ENCODE measurements at places on chromosomes 2 and 18.
A peak's percentile ranks its signal among the peaks of the same experiment; 100 is the strongest.

DNA sequence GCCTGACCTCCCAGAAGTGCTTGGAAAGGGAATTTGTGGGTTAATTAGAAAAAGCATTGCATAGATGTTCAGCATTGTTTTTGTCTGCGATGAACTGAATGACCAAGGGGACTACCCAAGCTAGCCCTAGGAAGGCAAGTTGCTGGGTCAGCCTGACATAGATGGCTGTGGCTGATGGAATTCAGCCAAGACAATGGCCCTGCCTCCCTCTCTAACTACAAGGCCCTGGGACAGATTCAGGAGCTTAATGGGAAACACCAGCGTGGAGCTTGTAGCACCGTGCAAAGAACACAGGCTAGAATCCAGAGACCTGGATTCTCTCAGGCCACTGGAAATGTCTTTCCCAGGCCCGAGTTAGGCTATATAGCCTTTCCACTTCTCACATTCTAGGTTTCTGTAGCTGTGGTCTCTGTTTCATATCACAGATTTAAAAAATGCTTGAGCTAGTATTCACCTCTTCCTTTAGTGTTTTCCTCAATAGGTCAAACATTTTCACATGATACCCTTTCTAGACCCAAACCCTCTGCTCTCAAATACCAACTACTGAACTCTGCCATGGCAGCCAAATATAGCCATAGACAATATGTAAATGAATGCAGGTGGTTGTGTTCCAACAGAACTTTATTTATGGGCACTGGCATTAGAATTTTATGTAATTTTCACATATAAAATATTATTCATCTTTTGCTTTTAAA, 294.3 kb upstream of the MEX3C start:
- no peak for DNase-seq

DNA sequence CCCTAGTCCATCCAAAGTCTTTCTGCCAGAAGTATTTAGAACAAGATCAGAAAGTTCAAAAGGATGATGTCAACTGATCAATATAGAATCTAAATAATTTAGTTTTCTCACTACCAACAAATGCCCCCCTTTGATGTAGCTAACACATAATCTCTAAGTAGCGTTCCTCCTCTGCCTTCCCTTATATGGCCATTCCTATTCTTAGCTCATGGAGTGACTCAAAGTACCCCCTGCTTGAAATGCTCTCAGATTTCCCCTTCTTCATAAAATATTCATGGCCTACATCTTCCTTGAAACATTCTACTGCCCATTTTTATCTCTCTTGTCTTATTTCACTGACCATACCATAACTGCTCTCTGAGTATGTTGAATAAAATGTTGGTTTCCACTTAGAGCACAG, 151.5 kb downstream of the UPP2 start:
- DNase-seq, result no peak

GRCh38 chr2:144332356-144333142, 187.4 kb downstream of the ZEB2 start:
- DNase-seq, result peak; percentile 85

- no peak for DNase-seq
These were observed 209.2 kb upstream of the SMAD2 start for GRCh38 chr18:48139431-48140347.

DNA sequence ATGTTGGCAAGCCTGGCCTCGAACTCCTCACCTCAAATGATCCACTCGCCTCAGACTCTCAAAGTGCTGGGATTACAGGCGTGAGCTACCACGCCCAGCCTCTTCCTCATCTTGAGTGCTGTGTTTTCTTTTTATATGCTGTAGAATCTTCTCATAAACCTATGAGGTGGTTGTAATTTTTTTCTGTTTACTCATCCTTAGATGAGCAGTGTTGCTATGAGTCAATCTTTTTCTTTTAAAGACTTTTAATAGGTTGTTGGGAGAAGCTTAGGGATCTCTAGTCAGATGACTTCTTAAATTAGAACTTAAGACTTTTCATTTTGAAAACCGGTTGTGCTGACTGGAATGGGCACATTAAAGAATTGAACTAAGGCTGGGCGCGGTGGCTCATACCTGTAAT, 8.7 kb upstream of the AAK1 start:
- no peak for DNase-seq

- DNase-seq, result no peak
These were observed 124.3 kb downstream of the GLI2 start for GRCh38 chr2:120859814-120860578.

- DNase-seq, result peak; percentile 78
These were observed 9.5 kb downstream of the NFATC1 start for GRCh38 chr18:79405019-79405780.

DNA sequence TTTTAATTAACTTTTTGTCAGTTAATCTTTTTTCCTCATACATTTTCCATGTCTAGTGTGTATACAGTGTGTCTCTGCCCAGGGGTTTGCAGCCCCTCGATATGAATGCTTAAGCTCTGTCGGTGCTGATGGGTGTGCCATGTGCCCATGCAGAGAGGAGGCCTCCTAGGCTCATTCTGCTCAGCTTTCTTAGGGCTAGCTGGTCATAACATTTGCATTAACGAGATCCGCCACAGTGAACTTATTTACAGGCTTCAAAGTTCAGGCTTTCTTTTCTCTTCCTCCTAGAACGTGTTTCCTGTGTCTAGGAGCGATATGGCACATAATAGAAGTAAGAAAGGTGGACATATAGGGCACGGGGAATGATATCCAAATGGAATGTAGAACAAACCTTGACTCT, 783.3 kb downstream of the PLCL1 start:
- DNase-seq, result no peak

DNA sequence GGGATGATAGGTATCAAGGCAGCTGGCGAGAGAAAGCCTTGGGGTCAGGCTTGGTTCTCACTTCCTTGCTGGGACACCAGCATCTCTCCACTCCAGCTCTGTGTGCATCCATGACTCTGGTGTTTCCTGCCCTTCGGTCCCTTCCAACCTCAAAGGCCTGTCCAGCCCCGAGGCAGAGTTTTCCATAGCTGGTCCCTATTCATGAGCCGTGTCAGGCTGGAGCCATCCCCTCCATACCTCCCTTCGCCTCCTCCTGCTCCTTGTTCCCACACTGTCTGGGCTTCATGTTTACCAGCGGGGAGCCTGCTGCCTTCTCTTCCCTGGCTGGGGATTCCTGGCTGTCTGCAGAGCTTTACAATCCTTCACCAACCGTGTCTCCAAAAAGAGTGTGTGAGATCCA, 51.2 kb downstream of the DYSF start:
- no peak for DNase-seq

GRCh38 chr18:32271672-32272208, 81.9 kb downstream of the MEP1B start:
- DNase-seq, result no peak

DNA sequence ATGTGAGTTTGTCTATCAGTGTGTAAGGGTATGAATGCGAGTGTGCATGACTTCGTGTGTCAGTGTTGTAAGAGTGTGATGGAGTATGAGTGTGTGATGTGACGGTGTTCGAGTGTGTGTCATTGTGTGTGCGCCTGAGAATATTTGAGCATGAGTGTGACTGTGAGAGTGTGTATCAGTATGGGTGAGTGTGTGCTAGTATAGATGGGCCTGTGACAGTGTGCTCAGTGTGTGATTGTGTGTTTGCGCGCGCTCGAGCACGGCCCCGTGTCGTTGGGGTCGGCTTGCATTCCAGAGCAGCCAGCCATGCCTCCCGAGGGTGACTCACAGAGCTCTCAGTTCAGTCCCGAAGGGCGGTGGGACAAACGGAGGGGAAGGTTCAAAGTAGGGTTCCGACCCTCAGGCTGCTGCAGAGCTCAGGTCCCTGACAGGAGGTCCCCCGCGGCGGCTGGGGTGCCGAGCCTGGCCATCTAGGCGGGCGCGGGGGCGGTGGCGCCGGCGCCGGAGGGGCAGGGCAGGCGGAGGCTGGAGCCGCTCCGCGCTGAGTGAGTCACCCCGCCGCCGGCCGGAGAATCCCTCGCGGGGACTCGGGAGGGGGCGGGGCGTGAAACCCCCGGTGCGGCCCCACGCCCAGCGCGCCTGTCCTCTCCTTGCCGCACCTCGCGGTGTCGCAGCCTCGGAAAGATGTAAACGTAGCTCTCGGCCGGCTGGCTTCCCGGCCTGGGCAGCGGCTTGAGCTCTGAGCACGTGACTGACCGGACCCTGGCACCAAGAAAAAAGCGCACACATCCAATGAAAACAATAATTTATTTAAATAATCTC, 3.8 kb downstream of the DLX2 start:
- DNase-seq, result no peak

- no peak for DNase-seq
These were observed 39.8 kb downstream of the TTN start for GRCh38 chr2:178767094-178768060.

GRCh38 chr2:49286045-49286444, 131.7 kb upstream of the FSHR start:
- no peak for DNase-seq

DNA sequence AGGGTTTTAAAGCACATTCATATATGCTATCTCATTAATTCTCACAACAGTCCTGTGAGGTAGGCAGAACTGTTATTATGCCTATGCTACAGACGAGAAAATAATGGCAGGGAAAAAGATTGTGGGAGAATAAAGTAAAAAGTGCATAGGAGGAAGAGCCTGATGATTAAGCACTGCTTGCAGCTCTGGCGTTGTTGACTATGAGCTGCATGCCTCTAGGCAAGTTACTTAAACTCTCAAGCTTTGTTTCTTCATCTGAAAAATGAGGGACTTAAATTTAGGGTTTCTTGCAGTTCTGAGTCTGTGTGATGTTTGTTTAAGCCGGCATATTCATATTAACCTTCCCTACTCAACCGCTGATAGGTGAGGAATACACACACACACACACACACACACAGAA, 51.6 kb upstream of the RAPH1 start:
- DNase-seq, result no peak

GRCh38 chr2:25089605-25090315, 47.9 kb downstream of the EFR3B start:
- no peak for DNase-seq

GRCh38 chr2:44230378-44230777, 44.9 kb upstream of the SLC3A1 start:
- no peak for DNase-seq

DNA sequence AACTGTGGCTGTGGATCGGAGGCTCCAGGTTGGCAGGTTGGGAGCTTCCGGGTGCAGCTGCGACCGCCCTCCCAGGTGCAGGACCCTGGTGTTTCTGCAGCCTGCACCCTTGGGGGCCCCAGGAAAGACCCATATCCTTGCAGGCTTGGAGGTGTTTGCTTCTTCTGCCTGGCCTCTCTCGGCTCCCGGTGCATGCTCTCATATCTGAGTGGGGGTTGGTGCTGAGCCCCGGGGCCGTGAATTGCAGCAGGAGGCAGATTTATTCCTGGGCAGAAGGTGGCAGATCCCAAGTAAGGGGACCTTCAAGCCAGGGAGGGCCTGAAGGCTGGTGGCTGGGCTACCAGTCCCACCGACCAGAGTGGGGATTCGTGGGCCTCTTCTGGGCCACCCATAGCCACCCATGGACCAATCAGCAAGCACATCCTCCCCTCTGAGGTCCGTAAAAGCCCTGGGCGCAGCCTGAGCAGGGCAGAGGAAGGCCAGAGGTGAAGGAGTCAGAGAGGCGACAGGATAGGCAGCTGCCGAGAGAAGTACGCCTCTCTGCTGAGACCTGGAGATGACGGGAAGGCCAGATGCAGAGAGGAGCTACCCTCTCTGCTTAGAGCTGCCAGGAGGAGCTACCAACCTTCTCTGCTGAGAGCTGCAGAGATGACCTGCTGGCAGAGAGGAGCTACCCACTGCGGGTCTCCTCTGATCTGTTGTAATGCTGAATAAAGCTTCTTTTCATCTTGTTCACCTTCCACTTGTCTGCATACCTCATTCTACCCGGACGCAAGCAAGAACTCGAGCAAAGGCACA, 1279.0 kb upstream of the LRRTM1 start:
- no peak for DNase-seq

- no peak for DNase-seq
These were observed 114.6 kb upstream of the CDCA7 start for GRCh38 chr2:173240083-173240482.

GRCh38 chr2:164430166-164430783, 191.0 kb downstream of the GRB14 start:
- no peak for DNase-seq

- no peak for DNase-seq
These were observed 21.1 kb downstream of the PCARE start for GRCh38 chr2:29053223-29053622.

DNA sequence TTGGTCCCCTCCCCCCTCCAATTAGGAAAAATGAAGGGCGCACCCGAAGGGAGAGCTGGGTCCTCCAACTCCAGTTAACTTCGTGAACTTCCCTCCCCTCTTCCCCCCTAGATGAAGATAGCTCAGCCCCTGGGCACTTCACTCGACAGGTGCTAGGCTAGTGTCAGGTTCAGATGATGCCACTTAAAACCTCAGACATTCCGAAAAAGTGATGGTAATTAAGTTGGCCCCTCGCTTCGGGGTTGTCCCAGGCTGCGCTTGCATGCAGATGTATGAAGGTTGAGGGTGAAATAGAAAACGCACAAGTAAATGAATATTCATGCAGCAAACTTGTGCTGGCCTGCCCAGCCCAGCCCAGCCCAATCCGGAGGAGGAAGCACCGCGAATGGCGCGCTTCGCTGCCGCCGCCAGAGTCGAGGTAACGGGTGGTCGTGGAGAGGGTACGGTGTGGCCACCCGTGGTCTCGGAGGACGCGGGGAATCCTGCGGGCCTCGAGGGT, 3.0 kb upstream of the GBX2 start:
- DNase-seq, result no peak

GRCh38 chr2:144694456-144694855, 174.5 kb upstream of the ZEB2 start:
- DNase-seq, result no peak

DNA sequence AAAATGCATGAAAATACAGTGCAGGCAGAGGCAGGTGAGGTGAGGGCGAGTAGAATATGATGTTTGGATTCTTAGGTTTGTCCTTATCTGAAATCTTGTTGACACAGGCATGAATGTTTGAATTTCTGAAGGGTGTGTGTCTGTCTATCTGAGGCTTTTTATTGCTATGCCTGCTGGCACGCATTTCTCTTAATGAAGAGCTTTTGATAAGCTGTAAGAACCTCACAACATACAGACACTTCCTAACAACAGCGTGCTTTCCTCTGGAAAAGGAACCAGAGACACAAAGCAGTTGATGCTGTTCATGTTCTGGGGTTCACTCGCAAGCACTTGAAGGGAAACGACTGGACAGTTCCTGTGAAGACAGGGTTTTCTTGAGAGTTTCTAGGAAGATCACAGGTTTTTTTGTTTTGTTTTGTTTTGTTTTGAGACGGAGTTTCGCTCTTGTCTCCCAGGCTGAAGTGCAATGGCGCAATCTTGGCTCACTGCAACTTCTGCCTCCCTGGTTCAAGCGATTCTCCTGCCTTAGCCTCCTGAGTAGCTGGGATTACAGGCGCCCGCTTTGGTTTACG, 33.3 kb upstream of the CABLES1 start:
- no peak for DNase-seq

DNA sequence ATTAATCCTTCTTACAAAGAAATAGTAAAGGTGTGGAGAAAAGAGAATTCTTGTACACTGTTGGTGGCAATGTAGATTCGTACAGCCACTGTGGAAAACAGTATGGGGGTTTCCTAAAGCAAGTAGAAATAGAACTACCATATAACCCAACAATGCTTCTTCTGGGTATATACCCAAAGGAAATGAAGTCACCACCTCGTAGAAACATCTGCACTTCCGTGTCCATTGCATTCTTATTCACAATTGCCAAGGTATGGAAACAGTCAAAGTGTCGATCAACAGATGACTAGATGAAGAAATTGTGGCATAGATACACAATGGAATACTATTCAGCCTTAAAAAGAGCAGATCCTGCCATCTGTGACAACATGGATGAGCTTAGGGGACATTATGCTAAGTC, 93.4 kb upstream of the TGIF1 start:
- no peak for DNase-seq

Measured in stimulated activated CD4-positive, alpha-beta T cell treated with anti-CD3 and anti-CD28 coated beads, Interleukin-15, amount 100 ng/mL, for 48 hours (primary cell).